ENCODE measurements at places on chromosomes 3 and 15. TPM values are rescaled to one million over a fixed set of nuclear protein-coding genes. Genes with fewer than 3 reads are reported as not detected.

Gene PAQR9
- total RNA-seq: 1.9 TPM

DNA sequence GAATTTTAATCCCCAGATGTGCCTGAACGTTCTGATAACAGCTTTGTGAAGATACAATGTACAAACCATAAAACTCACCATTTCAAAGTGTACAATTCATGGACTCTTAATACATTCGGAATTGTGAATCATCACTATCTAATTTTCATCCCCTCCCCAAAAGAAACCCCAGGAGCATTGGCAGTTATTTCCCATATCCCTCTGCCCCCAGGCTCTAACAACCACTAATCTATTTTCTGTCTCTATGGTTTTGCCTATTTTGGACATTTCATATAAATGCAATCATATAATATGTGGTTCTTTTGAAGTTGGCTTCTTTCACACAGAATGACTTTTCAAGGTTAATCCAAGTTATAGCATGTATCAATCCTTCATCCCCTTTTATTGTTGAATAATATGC, 25.3 kb downstream of the PRICKLE2 start:
- DNase-seq: no peak

GRCh38 chr3:28860307-28860706, 420.6 kb upstream of the RBMS3 start:
- no peak for DNase-seq

DNA sequence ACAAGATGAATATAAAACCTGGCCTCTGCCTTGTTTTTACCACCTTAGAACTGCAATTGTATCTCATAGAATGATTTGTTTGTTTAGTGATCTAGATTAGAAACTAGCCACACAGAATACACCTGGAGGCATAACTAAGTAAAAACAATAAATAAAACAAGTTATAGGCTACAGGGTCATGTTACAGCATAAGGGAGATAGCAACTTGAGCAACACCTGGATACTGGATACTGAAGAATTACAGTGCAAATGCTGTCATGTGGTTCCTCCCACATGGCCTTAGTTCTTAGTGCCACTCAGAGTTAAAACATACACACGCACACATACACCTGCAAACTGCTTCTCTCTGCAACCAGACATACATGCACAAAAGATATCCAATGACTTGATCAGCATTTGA, 563.4 kb upstream of the DPPA4 start:
- DNase-seq: no peak

GRCh38 chr15:67004142-67004541, 61.3 kb upstream of the SMAD3 start:
- DNase-seq: no peak

Gene IMPG2
- total RNA-seq: 0.40 TPM

- no peak for DNase-seq
These were observed 31.9 kb upstream of the SPRED1 start for GRCh38 chr15:38220606-38221273.

DNA sequence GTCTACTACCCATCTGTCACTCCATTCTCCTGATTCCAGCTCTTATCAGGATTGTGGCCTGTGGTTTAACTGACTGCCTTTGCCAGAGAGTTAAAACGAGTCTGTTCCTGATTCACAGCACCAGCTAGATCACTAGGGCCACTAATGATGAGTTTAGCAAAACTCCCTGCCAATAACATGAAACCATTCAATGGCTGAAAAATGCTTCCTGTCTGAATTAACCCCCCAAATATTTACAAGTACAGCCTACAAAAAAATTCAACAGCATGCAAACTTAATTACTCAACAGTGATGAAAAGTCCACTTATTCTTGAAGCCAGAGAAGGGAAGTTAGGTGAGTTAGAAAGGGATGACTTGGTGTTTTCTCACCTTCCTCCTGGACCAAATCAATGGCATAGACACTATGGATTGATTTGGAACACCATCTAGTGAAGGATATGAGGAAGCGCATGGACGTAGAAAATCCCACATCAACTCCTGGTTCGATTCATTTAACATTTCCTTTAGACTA, 141.4 kb downstream of the TGFBR2 start:
- no peak for DNase-seq

- no peak for DNase-seq
These were observed 504.2 kb downstream of the IGSF11 start for GRCh38 chr3:118530350-118530922.

GRCh38 chr3:136262559-136262958, 12.4 kb downstream of the PCCB start:
- DNase-seq: no peak

DNA sequence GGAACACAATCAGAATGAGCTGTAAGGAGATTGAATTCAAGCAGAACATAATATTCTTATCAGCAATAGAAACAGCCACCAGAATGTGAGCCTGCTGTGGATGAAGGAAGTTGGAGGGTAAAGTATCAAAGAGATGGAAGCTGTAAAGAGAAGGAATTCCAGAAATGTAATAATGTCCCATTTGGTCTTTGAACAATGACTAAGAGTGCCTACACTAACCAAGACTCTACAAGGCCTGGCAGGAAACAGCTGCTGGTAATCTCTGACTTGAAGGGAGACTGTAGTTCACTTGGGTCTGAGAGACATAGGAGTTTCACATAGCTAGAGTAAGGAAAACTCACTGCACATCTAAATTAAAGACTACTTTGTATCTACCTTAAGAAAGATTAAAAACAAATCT, 1176.0 kb upstream of the ALCAM start:
- no peak for DNase-seq

DNA sequence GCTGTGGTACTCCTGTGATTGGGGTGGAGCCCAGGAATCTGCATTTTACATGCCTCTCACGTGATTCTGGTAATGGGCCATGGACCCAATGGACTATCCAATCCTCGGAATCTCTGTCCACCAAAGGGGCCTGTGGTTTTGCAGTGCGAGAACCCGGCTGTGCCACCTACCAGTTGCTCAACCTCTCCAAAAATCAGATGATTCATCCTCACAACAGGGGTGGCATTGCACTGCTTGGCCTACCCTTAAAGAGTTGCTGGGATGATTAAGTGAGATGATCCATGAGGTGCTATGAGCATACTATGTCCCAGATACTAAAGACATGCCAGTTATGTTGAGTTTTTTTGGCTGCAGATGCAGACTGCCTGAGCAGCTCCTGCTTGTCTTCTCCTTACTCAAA, 5.1 kb downstream of the ANP32A start:
- DNase-seq: no peak

DNA sequence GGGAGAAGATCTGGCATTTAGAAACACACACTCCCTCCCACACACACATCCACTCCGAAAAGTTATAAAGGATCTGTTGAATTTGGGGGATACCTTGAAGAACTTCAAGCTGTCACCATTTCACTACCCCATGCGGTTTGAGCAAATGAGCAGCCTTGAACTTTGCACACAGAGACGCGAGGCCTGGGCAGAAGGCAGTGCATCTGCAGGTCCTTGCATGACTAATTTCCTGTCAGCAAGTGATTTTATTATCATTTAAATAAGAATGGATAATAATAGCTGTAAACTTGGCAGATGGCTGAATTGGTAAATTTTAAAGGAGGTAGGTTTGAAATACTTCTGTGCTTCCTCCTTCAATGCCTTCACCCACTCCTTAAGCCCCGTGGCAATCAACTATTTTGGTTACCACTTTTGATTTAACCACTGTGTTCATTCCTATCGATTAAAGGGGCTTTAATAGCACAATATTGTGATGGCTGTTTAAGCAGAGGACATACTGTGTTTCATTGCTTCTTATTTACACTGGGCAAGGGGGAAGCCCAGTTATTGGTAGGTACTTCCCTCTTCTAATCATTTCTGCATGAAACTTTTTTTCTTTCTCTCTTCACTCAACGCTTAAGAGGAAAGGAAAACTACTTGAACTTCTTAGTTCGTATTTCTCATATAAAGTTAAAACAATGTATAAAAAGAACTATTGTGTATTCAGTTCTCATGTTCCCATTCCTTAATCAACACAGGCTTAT, 108.1 kb downstream of the ROBO2 start:
- no peak for DNase-seq

DNA sequence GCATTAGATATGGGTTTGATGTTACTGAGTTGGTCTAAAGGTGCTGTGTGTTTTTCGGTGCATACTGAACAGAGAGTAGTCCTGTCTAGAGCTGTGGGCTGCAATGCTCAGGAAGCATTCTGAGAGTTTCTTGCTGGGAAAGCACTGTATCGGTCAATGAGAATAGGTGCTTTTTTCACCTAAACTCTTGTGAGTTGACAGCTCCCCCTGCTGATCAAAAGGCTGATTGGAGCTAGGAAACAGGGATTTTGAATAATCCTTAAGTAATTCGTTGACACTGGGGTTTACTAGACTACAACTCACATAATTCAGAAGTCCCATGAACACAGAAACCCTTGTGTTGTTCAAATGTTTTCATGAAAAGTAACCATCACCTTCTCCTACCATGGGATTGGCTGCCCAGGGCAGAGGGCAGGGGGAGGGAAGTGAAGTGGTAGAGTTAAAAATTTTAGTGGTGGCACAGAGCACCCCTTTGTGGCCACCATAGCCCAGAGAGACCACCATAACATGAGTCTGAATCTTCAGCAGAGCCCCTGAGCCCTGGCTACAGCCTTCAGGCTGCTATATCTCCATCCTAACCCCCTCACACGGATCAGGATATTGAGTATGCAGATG, 13.0 kb upstream of the MANF start:
- DNase-seq: peak; percentile 69

Data from neural crest cell (in vitro differentiated cells).